ENCODE measurements at places on chromosomes 7 and 10.

DNA sequence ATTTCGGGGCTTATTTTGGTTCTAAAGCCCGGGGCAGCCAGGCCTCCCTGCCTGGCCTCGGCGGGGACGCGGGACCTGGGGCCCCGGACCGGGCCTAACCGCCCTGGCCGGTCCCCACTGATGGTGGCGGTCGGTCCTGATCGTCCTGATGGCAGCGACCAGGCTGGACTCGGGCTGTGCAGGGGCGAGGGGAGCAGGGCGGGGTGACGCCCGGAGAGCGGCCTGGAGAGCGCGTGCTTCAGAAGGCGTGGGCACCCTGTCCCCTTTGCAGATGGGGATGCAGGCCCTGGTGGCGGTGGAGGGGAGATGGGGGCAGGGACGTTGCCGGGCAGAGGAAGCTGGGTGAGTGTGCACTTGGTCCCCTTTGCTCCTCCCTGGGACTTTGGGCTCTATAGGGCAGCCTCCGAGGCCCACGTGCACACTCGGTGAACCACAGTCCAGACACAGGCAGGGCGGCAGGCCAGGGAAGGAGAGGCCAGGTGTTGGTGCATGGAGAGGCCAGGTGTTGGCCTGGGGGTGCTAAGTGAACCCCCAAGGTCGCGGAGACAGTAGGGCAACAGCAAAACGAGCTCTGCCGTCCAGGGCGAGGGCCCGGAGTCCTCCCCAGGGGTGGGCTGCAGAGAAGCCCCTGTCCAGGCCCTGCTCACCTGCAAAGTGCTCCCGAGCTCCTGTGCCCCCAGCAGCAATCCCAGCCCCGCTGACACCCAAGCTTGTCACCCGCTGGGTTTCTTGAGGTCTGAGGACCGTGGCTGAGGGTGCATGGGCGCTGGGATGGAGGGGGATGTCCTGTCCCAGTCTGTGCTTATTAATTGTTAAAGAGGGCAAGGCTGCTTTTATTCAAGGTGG, 42.4 kb upstream of the FAM20C start:
- no peak for DNase-seq

DNA sequence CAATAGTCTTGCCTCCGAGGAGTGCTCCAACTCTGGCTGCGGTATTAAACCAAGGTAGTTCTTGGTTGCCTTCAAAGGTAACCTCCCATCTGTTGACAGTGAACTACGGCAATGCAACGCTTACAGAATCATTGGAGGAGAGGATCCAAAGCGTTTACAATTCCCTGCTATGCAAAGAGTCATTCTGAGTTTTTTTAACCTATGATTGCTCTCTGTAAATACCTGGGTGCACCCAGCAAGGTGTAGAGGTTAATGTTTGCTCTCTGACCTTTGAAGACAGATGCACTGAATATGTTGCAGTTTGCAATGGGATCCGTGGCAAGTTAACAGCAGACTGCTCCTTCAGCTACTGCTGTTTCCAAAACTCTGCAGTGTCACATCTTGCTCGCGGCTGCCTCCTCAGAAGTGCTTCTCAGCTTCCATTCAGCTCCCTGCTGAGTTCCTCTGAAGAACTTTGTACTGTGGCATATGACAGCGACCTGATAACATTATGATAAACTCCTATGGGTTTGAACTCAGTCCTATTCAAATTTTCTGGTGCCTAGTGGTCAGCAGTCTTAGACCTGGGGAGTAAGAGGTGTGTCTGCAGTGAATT, 29.0 kb downstream of the KIAA1217 start:
- no peak for DNase-seq

DNA sequence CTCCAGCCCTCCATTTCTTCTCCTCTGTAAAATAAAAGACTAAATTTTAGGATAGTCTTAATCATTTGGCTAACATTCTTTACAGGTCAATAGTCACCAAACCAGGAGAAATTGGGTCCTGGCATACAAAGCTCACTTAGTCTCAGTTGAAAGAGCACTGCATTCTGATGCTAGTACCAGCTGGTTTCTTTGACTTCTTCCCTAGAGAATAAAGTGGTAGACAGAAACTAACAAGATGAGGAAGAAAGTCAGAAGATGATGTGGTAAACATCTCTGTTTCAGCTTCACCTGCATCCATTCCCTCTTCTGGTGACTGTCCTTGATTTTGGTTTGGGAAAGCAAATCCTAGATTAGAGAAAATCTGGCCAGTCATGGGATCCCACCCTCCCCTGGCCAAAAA, 37.2 kb downstream of the NKX2-3 start:
- no peak for DNase-seq

- no peak for DNase-seq
These were observed 185.0 kb downstream of the HDAC9 start for GRCh38 chr7:18680576-18680975.

All from pulmonary artery endothelial cell (primary cell).